AG10803 (cell line): ENCODE measurements at places on chromosomes 7 and 10.

GRCh38 chr7:32155712-32156111 lies 85.5 kb upstream of the PDE1C start:
- no peak for DNase-seq

DNA sequence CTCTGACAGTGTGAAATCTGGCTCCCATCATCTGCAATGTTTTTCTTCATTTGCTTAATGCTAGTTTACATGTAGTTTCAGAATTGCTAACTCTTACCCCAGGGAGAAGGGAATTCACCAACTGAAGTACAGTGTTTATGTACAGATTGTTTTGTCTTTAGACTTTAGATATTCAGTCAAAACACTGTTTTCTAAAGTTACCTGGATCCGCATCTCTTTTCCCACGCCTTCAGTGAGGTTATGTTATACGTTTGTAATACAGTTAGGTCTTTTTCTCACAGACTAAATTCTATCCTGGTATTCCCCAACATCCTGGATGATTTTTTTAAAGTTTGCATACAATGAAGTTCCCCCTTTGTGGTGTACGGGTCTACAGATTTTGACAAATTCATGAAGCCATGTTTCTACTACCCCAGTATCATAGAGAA lies 3.2 kb upstream of the LYZL1 start:
- no peak for DNase-seq

GRCh38 chr10:80487791-80488538 lies 33.9 kb downstream of the TSPAN14 start:
- no peak for DNase-seq

DNA sequence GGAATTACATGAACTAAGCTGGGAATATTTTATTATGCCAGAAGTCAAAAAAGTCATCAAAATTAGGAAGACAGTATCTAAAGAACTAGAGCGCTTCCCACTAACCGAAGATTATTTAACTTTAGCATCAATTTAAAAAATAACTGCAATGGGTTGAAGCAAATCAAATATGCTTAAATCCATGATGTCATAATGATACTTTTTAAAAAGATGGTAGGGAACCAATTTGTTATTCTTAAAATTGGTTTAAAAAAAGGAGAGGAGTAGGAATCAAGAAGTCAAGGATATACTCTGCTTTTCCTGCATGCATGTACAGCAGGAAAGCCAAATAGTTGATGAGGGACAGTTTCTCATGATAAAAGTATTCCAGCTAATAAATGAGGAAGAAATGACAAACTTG lies 3.2 kb upstream of the ASAH2 start:
- DNase-seq, result no peak

GRCh38 chr10:69048103-69048502 lies 39.8 kb upstream of the SRGN start:
- DNase-seq, result peak; percentile 55

GRCh38 chr7:23931633-23932032 lies 221.6 kb downstream of the STK31 start:
- DNase-seq, result no peak

- no peak for DNase-seq
Observed at GRCh38 chr10:100836891-100837290, 75.9 kb upstream of the SLF2 start.

DNA sequence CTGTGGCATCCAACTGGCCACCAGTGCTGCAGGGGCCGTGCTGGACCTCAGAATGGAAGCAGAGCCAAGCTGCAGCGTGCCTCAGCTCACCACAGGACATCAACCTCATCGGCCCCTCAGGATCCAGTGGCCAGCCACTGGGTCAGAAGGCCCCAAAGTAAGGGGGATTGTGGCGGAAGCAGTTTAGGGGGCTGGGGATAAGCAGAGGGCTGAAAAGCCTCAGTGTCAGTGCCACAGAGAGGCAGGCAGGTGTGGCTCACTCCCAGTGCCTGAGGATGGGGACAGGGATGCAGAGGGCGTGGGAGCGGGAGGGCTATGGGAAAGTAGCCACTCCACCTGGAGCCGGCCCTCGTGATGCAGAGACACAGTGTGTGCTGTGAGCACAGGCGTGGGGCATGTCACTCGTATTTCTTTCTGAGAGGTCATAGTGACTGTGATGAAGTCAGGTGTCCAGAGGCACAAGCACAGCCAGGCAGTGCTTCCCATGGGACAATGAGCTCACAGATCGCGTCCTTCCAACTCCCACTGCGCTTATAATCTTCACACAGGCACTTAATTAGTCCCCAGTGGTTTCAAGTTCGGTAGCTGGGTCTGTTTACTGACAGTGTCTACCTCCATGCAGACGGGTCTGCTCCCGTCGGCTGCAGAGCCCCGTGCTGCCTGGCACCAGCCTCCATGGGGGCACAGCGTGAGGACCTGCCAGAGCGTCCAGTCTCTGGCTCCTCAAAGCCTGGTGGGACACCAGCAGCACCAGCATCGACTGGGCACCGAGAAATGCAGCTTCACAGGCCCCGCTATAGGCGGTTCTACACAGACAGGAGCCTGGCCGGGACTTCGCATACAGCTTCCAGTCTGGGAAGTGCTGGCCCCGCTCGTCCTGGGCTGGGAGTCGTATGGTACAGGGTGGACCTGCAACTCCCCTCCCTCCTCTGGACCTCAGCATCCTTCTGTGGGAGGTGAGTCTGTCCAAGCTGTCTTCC lies 42.9 kb upstream of the CNPY1 start:
- DNase-seq, result no peak

- DNase-seq, result no peak
Observed at GRCh38 chr10:67401711-67402110, 294.3 kb downstream of the CTNNA3 start.

- no peak for DNase-seq
Observed at GRCh38 chr7:102892631-102893278, 20.0 kb upstream of the LRRC17 start.

DNA sequence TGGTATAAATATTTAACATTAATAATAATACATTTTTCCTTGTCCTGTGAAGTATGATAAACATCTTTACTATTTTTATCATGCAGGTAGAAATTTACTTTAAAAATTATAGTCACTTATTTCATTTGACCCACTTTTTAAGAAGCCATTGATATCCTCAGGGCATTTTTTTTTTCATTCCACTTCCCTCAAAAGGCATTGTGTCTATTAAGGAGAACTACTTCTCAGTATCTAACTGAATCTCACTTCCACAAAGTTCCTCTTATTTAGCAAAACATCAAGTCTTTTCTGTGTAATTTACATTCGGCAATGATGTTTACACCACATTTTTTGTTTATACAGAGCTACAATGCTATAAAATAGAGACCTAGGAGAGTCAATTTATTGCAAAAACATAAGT lies 388.2 kb upstream of the AKR1E2 start:
- DNase-seq, result no peak

- DNase-seq, result no peak
Observed at GRCh38 chr7:82678716-82679115, 235.1 kb upstream of the CACNA2D1 start.

DNA sequence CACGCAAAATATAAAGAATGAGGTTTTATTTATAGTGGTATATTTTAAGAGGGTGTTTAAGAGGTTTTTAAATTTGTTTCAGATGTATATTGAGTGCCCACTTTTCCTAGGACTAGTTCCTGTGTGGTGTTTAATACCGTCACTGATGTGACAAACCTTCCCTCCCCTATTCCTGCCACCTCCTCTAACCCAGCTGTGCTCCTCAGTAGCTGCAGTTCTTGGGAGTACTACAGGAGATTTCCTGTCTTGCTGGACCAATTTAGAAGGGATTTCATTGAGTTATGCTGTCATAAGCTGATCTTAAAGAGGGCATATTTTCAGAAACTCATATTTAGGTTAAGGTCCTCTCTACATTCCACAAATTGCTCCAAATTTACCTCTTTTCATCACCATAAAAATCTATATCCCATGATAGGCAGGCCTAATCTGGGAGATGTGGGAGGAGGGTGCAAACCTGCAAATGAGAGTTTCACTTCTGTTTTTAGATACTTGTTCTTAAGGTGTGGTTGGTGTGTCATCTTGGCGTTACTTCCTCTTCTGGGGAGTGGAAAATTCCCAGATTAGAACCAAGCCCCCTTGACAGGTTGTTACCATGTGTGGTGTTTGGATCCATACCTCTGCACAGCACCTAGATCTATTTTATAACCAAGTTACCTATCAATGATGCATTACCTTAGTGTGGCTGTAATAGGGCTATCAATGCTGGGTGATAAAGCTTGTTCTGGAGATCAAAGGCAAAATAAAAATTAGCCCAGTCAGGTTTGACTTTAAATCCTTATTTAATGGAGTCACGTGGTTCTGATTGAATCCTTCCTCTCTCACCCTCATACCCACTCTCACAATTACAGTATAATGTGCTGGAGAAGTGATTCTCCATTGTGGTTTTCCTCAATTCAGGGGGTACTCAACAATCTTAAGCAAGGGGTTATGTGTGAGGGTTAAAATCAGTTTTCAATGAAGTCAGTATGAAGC lies 141.1 kb downstream of the CDK14 start:
- DNase-seq, result no peak

- DNase-seq, result no peak
Observed at GRCh38 chr7:73556208-73557107, 1.0 kb downstream of the BCL7B start.

GRCh38 chr10:127690176-127690835 lies 46.7 kb upstream of the FOXI2 start:
- DNase-seq, result no peak

GRCh38 chr7:149319376-149319775 lies 57.4 kb downstream of the ZNF783 start:
- no peak for DNase-seq

GRCh38 chr7:82539969-82540368 lies 96.4 kb upstream of the CACNA2D1 start:
- no peak for DNase-seq

DNA sequence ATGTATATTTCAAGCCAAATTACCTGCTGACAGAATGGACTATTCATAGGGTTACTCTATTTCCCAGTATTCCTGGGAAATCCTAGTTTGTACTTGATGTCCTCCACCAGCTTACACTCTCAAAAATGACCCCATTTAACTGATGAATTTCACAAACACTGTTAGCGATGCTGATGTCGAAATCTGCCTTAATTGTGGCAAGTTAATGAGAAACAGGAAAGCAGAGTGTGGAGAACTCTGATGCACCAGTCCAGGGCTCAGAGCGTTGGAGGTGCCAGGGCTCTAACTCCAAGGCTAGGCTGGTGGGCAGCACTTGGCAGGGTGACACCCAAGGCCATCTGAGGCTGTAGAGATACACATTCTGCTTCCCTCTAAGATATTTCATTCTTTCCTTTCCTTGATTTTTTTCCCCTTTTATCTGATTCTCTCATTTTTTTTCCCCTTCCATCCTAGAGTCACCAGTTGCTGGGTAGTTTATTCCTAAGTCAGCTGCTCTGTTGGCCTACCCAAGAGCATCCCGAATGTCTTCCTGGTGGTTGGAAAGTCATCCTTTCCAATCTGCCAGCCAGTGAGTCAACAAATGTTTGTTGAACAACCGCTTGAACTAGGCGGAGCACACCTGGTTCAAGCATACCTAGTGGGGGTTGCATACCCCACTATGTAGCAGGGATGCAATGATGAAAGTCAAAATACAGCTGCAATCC lies 525.0 kb upstream of the NRP1 start:
- peak; percentile 22 for DNase-seq

DNA sequence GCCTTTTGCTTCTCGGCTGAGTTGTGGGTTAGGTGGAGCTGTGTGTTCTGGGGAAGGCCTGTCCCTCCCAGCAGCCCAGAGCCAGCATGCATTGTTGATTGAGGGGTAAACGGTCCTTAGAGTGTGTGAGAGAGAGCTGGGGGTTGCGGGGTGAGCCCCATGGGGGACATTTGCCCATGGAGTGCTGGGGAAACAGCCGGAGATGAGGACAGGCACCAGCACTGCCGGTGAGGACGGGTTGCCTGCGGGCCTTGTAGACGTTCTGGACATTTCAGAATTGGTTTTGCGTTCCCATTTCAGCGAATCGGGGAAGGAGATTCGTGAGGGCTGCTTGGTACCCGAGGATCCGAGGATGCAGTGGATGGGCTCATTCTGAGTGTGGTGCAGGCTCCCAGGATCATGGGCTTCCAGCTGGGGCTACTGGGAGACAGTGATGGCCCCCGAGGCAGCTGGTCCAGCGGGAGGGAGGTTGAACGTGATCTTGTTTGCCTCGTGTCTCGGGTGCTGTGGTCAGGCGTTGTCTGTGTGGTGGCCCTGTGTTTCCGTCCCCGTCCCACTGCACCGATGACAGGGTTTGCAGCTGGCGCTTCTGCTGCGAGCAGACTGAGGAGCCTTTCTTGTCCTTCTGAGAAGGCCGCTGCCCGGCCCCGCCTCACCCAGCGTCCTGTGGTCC lies 113.9 kb downstream of the CYTH3 start:
- no peak for DNase-seq

- DNase-seq, result no peak
Observed at GRCh38 chr7:100044718-100045117, 4.9 kb upstream of the ZSCAN21 start.

DNA sequence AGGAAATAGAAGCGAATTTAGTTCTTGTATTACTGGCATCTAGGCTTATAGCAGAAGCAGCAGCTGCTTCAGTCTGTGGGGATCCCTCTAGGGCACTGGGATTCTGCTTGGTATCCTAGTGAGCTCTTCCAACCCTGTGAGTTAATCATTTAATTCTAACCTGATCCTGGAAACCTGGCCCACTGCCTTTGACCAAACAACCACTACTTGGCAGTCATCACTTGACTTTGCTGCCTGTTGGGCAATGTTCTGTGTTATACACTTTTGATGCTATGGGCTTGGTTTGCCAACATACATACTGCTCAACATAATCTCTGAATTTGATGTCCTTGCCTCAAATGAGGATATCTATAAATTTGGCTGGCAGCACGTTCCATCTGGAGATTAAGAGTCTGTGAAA lies 813.4 kb downstream of the ANKRD7 start:
- no peak for DNase-seq

DNA sequence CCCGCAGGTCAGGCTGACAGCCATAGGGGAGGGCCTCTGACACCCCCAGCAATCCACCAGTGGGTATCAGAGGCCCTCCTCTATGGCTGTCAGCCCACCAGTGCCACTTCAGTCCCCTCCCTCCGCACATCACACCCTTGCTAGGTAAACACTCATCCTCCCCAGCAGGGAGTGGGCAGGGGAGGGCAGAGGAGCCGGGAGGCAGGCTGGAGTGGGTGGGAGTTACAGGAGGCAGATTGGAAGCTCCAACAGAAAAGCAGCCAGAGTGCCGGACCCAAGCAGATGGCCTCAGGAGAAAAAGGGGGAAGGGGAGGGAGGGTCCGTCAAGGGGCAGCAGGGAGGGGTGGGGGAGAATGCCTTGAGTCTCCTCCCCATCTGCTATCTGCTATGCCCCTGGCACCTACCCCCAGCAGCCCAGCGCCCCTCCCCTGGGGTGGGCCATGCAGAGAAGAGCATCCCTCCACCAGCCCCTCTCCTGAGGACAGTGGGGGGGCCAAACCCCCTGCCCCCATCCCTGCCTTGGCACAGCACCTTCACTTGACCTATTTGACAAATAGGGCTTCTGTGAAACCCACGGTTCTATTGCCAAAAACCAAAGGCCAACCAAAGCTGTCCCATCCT lies 2.4 kb downstream of the RASGEF1A start:
- DNase-seq, result no peak

DNA sequence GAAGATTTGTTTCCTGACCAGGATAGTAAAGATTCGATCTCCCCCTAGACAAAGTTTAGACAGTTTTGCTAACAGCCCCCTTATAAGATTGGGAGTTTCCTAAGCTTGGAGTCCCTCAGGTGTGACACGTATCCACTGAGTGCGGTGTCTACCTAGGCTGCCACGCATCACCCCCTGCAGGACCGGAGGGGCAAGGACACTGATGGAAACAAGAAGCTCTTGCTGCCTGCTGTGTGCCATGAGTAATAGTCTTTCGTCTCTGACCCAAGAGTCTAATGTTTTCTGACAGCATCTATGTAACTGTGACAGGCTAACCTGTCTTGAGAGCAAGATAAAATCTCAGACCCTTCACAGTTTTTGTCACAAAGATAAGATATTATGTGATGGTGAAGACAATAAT lies 173.5 kb downstream of the SEMA3E start:
- no peak for DNase-seq

- DNase-seq, result no peak
Observed at GRCh38 chr7:335358-336148, 45.6 kb downstream of the FOXL3 start.
